BE2C (cell line): ENCODE measurements at places on chromosomes 3 and 15.
A peak's percentile ranks its signal among the peaks of the same experiment; 100 is the strongest.

GRCh38 chr15:97728791-97729190, 231.7 kb upstream of the ARRDC4 start:
- DNase-seq = no peak

DNA sequence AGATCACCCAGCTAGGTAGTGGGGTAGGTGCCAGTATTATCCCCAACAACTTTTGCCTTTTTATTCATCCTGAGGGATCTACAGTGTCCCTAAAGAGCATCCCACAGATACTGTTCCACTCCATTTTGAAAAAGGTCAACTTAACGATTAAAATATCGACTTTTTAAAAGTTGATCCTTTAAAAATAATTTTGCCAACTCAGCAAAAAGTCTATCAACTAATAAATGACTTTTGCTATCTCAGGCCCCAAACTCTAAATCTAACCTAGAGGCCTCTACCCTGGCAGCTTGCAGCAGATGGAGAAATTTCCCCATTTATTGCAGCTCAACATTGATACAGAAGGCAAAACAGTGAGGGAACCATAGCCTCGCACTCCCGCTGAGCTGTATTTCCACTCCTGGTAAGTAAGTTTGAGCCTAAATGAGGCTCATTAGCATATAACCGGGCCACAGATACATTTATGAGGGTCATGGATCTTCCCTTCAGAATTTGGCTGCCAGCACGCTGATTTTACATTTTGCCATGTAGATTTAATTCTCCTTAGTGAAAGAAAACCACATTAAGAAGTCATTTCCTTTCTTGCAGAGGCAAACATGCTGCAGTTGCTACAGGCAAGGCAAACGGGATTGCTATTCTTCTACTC, 704.1 kb upstream of the CFAP20DC start:
- DNase-seq = no peak

GRCh38 chr3:30984855-30985749, 90.6 kb upstream of the GADL1 start:
- DNase-seq = no peak

DNA sequence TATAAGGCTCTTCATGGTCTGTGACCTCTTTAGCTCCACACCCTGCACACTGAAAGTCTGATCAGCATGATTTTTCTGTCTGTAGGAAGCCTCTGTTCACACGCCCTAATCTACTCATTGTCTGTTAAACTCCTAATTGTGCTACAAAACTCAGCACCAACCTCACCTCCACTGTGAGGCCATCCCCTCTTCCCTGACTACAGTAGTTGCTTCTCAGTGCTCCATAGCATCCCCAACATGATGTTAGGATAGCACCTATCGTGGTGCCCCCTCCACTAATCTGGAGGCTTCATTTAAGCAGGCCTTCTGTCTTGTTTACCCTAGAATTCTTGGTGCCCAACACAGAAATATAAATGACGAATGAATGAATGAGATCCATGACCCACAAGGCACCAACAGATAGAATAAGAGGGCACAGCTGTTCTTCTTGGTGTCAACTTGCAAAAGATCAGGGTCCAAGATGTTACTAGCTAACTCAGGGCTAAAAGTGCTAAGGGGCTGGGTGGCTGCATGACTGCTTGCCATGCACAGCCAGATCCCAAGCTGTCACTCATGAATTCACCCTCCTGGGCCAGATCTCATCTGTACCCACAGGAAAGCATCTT, 55.2 kb upstream of the HEG1 start:
- DNase-seq = no peak

- DNase-seq = peak; percentile 79
These were observed 69.5 kb downstream of the KLF15 start for GRCh38 chr3:126287536-126288241.

DNA sequence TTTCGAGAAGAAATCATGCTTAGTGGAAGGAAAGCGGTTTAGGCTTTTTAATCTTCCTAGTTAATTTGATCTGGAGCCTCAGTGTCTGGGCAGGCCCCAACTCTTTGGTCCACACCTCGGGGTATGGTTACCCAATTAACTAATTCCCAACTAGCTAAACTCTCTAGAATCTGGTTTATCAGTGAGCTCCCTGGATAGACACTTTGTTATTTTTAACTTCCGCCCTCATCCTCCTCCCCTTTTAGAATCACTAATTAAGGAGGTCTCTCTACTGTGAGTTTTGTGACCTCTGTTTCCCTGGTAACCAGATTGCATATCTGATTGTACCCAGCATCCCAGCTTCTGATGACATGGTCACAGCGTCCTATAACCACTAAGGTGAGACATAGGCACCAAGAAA, 112.2 kb downstream of the RARB start:
- no peak for DNase-seq

GRCh38 chr15:32994810-32995424, 199.6 kb downstream of the FMN1 start:
- DNase-seq = no peak

DNA sequence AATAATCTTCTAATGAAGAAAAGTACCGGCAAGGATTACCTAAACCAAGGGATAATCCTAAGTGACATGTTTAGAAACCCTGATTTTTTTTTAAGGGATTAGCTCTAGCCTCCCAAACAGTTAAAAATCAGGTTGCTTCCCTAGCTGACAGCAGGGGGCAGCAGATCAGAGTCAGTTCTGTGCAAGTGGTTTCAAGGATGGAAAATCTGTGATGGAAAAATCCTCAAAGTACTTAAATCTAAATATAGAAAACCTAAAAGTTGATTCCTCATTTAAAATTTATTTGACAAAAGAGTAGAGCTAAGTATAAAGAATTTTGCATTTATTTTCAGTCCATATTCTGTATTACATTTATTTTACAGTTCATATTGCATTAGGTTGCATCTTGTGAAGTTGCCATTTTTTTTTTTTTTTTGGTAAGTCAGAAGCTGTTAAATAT, 107.6 kb downstream of the PEX5L start:
- peak; percentile 63 for DNase-seq

DNA sequence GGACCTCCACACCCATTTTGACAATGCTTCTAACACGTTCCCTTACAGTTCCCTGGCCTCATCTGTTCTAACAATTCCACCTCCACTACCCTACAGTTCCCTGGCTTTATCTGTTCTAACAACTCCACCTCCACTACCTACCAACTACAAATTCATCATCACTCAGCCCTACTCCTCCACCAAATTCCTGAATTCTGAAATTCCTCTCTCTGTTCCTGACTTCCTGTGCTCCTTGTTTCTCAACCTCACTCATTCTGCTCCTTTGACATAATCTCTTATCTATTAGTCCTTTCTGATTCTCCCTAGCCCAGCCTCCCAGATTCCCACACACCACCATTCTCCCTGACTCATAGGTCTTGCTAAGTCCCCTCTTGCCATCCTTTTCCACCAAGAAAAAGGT, 22.5 kb downstream of the UPK1B start:
- DNase-seq = no peak

GRCh38 chr3:94036909-94037507, 8.6 kb upstream of the STX19 start:
- peak; percentile 15 for DNase-seq

- DNase-seq = no peak
These were observed 522.3 kb downstream of the ROBO1 start for GRCh38 chr3:79245284-79246138.
